ENCODE measurements at places on chromosomes 16 and 17.

DNA sequence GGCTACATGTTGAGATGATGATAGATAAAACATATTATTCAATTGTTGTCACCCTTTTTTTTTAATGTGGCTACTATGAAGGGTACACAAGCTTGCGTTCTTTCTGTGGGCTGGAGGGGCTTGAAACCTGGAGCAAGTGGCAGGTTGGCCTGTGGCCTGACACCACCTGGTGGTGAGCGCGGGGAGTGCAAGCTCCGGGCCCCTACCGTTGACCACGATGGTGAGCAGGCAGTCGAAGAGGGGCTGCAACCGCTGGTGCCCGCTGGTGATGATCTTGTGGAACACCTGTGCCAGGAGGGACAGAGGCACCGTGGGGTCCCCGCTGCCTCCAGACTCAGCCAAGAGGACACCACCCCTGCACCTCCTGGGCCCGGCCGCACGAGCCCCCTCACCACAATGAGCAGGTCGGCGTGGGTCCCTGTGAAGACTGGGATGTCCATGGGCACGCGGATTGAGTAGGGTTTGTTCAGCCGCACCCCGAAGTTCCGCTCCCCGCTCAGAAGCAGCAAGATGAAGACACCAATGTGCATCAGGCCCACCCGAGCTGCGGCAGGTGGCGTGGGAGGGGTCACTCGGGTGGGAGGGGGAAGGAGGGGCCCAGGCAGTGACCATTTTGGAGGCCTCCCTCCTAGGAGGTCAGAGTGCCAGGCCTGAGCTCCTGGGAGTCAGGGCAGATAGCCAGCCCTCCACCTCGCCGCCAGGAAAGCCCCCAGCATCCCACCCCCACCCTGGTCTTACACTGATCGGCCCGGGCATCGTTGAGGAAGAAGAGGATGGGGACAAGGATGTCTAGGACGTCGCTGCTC is 14.4 kb downstream of the HID1 start:
- DNase-seq = no peak

DNA sequence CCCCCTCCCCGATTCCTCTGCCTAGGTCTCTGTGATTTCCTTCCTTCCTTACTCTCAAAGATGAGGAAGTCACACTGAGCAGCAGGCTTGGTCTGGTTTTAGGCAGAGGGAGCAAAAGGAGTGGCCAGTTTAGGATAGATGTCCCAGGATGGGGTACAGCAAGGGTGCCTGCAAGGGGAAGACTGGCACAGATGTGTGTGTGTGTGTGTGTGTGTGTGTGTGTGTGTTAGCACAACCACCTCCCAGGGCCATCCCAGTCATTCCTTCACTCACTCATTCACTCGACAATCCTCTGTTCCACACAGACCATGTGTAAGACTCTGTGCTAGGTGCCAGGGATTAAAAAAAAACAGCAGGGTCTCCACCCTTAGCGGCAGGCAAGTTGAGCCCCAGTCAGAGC is 35.9 kb downstream of the TMEM132E start:
- no peak for DNase-seq

DNA sequence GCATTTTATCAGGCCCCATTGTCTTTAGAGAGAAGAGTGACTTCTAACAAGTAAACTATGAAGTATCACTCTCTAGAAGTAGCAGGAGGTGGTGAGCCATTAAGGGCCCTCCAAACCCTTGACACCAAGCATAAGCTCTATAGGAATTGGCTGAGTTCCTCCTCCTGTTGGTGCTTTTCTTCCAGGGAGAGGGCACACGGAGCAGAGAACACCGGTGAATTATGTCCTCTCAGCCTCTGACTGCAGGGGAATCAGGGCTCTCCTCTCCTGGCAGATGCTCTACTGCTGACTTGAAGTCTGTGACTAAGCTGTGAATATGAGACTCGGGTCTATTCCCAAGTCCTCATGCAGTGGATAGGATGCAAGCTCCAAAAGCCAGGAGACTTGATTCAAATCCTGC is 32.3 kb downstream of the CHD9 start:
- no peak for DNase-seq

- DNase-seq = no peak
Observed at GRCh38 chr16:3214904-3215600, 19.9 kb downstream of the ZNF200 start.

- DNase-seq = no peak
Observed at GRCh38 chr17:17089796-17090641, 47.8 kb downstream of the MPRIP start.

GRCh38 chr16:50302472-50303005 is 36.2 kb downstream of the ADCY7 start:
- DNase-seq = no peak

DNA sequence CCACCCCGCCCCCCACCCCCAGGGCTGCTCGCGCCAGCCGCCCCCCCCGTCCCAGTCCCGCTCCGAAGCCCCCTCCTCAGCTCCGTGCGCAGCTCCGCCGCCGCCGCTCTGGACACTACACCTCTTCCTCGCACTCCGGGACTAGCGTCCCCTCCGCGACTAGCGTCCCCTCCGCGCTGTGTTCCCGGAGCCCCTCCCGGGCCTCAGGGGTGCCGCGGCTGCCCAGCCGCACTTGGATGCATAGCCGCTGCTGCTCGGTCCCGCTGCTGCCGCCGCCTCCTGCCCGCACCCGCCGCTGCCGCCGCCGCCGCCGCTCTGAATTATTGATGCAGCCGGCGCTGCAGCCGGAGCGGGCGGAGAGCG is at the start of gene CBLN1:
Gene CBLN1 (minus strand): TSS at position 359 of the 363 bp plus-strand sequence. CDS start 373 bp downstream, outside the sequence.
- DNase-seq = no peak
